G401 (cell line): ENCODE measurements at places on chromosomes 6 and 20. TPM values are rescaled to one million over a fixed set of nuclear protein-coding genes. Genes with fewer than 3 reads are reported as not detected.

Gene ERVFRD-1
- total RNA-seq = 0.17 TPM in 1 of 2 replicates, not detected in the other

Gene ZSCAN23
- total RNA-seq = 0.25 and 0.81 TPM in 2 replicates

Gene MAS1
- not detected in 2 replicates for total RNA-seq

Gene FAXC
- 0.71 and 2.3 TPM in 2 replicates for total RNA-seq

Gene COL10A1
- not detected in 2 replicates for total RNA-seq

Gene C6orf163
- total RNA-seq = 0.34 and 0.80 TPM in 2 replicates

Gene RIMS1
- total RNA-seq = not detected in 2 replicates

- no peak for DNase-seq
Observed at GRCh38 chr6:138008791-138009190, 98.4 kb downstream of the PERP start.

GRCh38 chr20:34190679-34191090, 50.5 kb upstream of the ASIP start:
- DNase-seq = peak; percentile 80

- no peak for DNase-seq
Observed at GRCh38 chr6:100460650-100461204, 4.0 kb downstream of the SIM1 start.

GRCh38 chr6:90820436-90820835, 233.6 kb upstream of the MAP3K7 start:
- DNase-seq = no peak

- no peak for DNase-seq
Observed at GRCh38 chr6:134535831-134536230, 217.9 kb upstream of the SGK1 start.

DNA sequence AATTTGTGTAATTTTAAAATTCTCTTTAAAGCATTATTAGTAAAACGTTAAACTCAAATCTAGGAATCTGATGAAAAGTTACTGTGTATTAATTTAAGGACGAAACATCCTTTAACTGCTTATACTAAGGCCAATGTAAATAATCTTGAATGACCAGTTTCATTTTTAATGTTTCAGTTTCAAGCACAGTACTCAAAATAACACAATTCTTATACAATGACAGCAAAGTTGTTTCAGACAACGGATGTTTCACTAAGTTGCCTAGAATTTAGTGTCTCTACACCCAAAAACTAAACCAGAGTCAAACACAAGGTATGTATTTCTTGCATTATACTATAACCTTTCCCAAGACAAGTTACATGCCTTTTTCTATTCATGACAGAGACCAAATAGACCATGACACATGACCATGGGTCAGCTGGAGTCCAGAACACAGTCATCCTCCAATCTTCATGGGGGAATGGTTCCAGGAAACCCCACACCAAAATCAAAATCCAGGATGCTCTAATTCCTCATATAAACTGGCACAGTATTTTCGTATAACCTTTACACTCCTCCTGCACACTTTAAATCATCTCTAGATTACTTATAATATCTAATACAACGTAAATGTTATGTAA, 7.7 kb downstream of the PHIP start:
- no peak for DNase-seq

- no peak for DNase-seq
Observed at GRCh38 chr20:21373436-21373835, 23.9 kb downstream of the NKX2-4 start.

GRCh38 chr6:38773338-38773737, 58.2 kb downstream of the DNAH8 start:
- DNase-seq = no peak

- DNase-seq = no peak
Observed at GRCh38 chr6:130670142-130670541, 157.1 kb upstream of the SMLR1 start.

DNA sequence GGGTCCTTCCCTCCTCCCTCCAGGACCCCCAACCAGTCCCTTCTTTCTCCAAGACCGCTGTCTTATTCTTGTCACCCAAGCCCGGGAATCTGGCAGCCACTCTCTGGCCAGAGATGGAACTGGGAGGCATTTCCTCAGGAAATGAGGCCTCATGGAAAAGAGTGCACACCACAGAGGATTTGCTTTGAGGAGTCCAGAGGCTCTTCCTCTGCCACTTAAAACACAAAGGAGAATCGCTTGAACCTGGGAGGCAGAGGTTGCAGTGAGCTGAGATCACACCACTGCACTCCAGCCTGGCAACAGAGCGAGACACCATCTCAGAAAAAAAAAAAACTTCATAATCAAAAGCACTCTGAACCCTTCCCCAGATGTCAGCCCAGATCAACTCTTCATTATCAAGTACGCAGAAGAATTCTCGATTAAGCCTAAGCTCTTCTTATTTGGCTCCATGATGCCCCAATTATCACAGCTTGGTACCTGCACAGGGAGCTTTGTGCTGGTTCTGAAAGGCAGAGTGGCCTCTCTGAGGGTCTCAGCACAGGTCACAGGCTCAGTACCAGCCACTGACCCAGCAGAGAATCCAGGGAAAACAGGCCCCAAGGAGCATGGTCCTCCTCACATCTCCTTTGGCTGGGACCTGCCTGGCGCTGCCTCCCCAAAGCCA, 82.9 kb upstream of the MAFB start:
- no peak for DNase-seq

- no peak for DNase-seq
Observed at GRCh38 chr6:32317541-32317940, 54.2 kb downstream of the TSBP1 start.

- DNase-seq = no peak
Observed at GRCh38 chr20:57158474-57158873, 108.0 kb downstream of the BMP7 start.

DNA sequence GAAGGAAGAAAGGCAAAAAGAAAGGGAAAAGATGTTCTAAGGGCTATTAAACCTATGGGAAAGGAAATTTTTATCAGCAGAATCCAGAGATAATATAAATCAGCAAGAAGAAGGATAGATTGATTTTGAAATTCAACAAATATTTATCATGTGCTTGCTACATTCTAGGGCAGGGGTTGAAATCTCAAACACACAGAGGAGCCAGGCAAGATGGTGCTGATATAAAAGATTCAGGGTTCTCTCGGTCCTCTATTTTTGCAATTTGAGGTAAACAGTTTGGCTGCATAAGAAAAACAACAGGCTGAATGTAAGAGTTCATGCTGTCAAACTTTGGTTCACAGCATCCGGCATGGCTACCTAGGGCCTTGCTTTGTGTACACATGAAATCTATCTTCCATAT, 109.6 kb upstream of the BMP2 start:
- no peak for DNase-seq

DNA sequence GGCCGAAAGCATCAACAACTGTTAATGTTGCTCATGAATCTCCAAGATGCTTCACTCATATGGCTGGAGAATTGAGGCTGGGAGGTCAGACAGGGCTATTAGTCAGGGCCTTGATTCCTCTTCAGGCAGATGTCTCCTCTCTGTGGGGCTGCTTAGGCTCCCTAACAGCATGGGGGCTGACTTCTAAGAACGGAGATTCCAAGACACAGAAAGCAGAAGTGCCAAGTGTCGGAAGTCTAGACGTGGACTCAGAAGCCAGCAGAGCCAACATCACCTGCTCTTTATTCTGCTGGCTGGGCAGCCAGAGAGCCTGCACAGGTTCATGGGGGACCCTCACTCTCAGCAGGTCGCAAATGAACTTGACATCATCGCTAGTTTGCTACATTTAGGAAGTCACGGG, 279.8 kb downstream of the CDH26 start:
- DNase-seq = no peak

- no peak for DNase-seq
Observed at GRCh38 chr20:44495802-44496481, 20.3 kb downstream of the TTPAL start.

GRCh38 chr20:55390791-55391190, 614.5 kb downstream of the CBLN4 start:
- no peak for DNase-seq

DNA sequence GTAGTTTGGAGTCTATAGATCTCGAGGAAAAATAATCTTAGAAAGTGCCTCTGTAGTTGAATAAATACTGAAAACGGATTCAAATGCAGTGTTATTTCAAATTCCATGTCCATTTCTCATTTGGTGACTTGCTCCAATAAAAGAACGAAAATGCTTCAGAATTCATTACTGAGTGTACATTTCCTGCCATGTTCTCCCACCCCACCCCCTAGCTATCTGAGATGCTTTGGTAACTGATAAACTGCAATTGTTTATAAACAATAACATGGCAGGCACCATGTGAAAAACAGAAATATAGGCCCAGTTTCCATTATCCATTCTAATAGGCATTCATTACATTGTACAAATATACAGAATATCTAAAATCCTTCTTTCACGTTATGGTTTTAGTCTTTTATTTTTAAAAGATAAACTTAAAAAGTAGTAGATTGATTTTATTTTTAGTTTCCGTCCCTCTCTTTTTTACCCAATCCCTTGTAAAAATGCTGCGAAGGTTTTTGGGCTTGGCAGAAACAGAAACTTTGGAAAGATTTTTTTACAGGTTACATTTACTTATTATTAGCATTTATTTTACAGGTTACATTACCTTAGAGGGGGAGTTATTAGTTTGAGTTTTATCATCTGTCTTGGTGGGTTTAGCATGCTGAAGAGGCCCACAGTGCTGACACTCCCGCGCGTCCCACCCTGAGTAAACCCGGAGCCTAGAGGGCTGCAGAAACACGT, 1.5 kb downstream of the FAM162B start:
- DNase-seq = no peak

DNA sequence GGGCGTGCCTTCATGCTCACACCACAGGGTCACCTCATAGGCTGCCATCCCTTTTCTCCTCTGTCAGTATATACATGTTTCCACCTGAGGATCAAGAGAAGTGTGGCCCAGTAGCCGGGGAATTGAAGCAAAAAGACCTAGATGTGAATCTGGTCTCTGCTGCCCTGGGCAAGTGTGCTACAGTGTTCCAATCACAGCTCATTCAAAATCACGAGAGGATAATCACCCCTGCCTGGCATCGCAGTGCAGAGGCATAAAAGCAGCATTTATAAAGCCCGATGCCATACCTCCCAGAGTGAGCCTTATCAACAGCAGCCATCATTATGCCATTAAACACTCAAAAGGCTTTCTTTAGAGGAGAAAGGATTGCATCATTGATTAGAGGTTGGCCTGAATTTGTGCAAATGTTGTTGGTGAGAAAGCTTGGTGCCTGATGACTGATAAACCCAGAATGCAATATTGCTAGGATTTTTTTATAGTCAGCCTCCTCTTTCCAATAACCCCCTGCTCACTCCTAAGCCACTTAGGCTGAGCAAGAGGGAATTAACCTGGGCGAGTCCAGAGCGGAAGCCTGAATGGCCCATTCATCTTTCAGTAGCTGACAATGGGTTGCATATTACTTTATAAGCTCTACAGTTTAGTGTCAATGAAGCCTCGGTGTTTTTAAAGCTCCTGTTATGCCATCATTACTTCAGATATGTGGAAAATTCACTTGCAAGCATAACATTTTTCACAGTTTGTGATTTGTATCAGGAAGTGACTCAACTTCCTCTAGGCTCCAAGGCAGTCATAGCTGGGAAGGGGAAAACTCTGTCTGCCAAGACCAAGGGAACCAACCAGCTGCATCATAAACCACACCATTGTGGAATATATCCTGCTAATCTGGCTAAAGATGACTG, 92.5 kb upstream of the NXT1 start:
- no peak for DNase-seq
